ENCODE measurements at places on chromosomes 2 and 18.

GRCh38 chr2:48146552-48146951, 240.3 kb upstream of the FBXO11 start:
- DNase-seq: no peak

GRCh38 chr18:74791501-74792194, 194.0 kb downstream of the ZNF407 start:
- no peak for DNase-seq

GRCh38 chr2:204145791-204146190, 209.2 kb downstream of the ICOS start:
- no peak for DNase-seq

DNA sequence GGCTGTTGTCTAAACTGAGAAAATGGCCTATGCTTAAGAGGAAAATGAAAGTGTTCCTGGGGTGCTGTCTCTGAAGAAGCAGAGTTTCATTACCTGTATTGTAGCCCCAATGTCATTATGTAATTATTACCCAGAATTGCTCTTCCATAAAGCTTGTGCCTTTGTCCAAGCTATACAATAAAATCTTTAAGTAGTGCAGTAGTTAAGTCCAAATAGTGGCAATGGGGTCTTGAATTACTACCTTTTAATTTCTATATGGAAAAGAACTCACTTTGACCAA, 13.8 kb upstream of the ALLC start:
- no peak for DNase-seq

GRCh38 chr18:44945888-44946401, 265.3 kb downstream of the SETBP1 start:
- DNase-seq: no peak

- DNase-seq: no peak
Observed at GRCh38 chr2:196268025-196268424, 96.6 kb upstream of the STK17B start.

DNA sequence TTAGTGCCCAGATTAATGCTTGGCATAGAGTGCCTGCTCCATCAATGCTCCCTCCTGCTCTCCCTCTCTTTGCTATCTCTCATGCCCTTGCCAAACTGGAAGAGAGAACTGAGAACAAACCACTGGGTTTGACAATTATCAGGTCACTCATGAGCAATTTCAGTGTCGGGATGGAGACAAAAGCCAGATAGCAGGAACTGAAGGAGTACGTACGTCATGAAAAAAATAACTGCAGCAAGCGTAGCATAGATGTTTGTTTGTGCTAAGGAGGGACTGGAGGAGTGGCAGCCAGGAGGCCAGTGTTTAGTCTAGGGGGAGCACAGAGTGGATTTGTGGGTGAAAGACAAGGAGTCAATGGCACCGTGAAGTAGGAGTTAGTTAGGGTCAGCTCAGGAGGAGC, 113.3 kb downstream of the POLE4 start:
- no peak for DNase-seq

DNA sequence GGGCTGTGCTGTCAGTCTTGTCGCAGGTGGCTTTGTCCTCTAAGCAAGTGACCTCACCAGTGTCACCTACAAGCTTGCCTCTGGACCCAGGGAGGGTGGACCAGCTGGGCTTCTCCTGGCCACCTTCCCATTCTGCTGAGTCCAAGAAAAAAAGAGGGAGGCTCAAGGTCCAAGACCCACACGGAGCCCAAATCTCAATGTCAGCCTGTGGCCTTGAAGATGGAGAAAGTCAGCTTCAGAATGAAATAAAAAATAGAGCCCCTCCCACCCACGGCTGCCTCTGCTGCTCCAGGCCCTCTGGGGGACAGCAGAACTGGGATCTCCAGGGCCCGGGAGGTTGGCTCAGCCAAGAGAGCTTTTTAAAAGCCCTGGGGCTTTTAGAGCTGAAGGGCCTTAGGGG, 145.9 kb downstream of the TNS1 start:
- no peak for DNase-seq

DNA sequence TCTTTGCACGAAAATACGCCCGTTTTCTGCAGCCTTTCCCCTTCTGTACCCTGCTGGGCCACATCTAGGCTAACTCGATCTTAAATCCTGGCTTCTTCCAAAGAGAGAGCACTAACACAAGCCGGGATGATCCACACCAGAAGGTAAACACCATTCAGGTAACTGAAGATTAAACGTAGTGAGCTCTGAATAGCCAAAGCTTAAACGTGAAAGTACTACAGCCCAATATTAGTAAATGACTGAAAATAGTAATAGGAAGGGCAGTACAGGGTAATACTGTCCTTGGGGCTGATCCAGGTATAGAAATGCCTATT, 422 bp upstream of the MRPL53 start:
- DNase-seq: no peak

- DNase-seq: no peak
Observed at GRCh38 chr18:805008-805754, 6.9 kb downstream of the YES1 start.

DNA sequence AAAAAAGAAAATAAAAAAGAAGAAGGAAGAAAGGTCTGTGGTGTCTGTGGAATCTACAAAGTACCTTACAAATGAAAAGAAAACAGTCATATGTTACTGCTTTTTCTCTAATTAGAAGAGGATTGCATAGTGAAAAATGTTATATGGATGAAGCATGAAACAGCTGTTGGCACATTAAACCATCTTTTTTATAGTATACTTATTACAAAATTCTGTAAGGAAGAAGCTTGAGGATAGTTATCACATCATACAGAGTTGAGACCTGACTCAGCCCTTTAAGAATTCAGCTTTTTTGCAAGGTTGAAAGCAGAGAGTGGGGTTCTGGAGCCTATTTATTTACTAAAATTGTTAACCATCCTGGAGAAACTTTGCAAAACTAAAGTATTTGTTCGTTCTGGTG, 222.7 kb downstream of the PHLPP1 start:
- no peak for DNase-seq

DNA sequence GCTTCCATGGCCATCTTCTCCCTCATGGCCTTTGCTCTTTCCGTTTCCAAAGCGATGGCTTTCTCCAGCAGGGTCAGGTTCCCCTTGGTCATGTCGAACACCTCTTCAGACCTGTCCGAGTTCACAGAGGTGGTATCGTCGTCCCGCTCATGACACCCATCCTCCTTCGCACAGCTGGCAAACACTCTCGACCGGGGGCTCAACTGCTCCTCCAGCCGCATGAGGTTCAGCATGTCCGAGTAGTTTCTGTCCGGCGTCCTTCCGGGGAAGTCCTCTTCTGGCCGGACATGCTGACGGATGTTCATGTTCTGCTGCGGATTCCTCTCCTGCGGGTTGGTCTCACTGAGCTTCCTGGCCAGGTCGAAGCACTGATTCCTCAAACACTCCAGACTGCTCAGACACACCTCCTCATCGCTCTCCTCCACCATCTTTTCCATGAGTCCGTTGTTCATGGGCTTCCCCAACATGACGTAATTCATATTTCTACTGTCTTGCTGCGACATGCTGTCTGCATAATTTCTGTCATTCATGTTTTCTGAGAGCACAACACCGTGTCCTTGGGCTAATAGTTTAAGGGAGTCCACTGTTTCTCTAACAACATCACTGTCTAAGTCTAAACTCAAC, 178.2 kb upstream of the PXDN start:
- no peak for DNase-seq

DNA sequence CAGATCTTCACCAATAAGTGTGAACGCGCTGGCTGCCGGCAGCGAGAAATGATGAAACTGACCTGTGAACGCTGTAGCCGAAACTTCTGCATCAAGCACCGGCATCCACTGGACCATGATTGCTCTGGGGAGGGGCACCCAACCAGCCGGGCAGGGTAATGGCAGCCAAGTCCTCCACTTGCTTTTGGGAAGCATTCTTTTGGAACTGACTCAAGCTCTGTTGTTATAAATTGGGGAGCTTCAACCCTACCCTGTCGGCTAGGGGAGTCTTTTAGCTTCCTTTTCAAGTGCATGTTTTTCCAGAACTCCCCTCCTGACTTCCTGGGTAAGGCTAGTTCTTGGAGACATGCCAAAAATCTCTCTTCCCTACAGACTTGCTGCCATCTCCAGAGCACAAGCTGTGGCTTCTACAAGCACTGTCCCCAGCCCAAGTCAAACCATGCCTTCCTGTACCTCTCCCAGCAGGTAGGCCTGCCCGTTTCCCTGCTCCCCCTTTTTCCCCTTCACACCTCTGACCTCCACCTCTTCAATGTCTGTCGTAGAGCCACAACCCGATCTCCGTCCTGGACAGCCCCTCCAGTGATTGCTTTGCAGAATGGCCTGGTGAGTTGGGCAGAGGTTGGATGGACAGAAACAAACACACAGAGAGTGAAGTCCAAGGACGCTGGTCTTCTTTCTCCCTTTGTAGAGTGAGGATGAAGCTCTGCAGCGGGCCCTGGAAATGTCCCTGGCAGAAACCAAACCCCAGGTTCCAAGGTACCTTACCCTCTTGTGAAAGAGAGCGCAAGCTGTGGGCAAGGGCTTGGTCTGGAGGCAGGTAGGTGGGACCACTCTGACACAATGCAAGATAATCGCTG, 1.5 kb downstream of the ZFAND2B start:
- DNase-seq: no peak

- no peak for DNase-seq
Observed at GRCh38 chr2:196054631-196055030, 14.0 kb downstream of the DNAH7 start.

GRCh38 chr18:74532511-74533025, 1.7 kb upstream of the CNDP1 start:
- DNase-seq: no peak

DNA sequence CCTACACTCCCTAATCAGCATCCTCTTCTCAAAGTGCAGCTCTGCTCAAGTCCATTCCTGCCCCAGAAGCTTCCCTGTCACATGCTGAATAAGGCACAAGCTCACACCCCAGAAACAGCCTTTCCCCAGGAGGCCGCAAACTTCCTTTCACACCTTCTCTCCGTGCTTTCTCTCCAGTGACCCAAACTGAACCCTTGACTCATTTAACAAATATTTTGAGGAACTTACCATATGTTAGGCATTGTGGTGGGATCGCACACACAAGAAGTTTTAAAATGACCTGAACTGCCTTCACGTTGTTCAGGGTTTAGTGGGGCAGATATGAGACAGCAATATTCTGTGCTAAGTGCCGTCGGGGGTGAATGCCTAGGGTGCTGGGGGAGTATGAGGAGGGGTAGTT, 161.3 kb downstream of the INSIG2 start:
- no peak for DNase-seq

DNA sequence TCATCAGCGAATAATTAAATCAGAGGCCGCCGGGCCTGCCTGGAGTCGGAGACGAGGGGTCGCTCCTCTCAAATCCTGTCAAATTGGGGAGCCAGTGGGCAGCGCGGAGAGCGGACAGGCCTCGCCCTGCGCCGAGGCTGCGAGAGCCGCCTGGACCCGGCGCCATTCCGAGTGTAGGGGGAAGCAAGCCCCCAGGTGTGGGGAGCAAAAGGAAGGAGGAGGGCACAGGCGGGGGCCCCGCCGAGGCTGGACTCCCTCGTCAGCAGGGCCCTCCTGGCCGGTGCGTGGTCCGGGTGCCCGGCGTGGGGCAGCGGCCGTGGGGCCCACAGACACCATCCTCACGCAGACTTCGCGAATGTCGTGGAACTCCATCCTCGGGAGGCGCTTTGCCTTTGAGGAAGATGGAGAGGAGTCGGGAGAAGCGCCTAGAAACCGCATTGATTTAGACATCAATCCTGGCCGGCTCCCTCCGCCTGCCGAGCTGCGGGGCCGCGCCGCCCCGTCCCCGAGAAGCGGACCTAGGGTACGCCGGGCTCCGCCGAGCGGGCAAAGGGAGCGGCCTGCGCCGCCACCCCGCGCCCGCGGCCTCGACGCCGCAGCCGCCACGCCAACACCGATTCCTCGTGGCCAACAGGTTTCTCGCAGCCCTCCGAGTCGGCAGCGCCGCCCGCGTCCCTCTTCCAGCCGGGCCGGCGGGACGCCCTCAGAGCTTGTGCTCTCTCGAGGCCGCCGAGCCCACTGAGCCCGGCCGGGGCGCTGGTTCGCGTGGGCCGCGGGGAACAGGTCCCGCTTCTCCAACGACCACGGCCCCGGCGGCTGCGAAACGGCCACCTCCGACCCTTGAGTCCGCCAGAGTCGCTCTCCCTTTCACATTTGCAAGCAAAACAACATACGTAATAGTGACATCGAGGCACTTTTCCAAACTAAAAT, 6.7 kb upstream of the ONECUT2 start:
- no peak for DNase-seq
